Fibroblast of skin of left biceps (primary cell): ENCODE measurements at places on chromosomes 4 and X.

DNA sequence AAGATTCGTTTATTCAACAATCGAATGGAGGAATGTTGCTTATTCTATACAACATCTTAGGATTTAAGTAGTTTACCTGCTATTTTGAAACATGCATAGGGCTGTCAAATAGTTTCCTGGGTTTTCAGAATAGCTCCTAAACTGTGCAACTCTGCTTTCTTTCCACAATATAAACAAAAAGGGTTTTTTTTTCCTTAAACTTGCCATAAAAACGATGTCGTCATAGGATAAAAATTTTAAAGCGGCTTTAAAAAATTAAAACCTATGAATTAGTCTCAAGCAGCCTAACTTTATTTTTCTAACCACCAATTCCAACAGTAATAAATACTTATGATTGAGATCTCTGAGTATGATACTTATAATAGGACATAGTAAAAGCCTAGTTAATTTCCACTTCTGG, 21.6 kb upstream of the STIM2 start:
- DNase-seq, result no peak

- DNase-seq, result no peak
Measured at GRCh38 chr4:1996866-1997611, 11.7 kb downstream of the NELFA start.

- no peak for DNase-seq
Measured at GRCh38 chr4:138673053-138673452, 342.5 kb upstream of the NOCT start.

GRCh38 chrX:41559235-41560052, 112.3 kb downstream of the NYX start:
- DNase-seq, result peak; percentile 49

DNA sequence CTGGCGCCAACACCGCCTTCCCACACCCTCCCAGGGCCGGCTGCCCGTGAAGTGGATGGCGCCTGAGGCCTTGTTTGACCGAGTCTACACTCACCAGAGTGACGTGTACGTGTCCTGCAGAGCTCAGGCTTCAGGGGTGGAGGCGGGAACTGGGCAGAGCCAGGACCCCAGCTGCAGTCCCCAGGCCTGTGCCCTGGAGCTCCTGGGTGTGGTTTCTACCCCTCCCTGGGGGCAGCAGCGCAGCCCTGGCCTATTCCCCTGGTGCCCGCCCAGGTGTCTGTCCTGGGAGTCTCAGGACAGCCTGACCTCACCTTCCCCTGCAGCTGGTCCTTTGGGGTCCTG, 13.1 kb downstream of the FGFR3 start:
- DNase-seq, result no peak

GRCh38 chr4:128513664-128514484, 226.3 kb upstream of the PGRMC2 start:
- DNase-seq, result no peak

DNA sequence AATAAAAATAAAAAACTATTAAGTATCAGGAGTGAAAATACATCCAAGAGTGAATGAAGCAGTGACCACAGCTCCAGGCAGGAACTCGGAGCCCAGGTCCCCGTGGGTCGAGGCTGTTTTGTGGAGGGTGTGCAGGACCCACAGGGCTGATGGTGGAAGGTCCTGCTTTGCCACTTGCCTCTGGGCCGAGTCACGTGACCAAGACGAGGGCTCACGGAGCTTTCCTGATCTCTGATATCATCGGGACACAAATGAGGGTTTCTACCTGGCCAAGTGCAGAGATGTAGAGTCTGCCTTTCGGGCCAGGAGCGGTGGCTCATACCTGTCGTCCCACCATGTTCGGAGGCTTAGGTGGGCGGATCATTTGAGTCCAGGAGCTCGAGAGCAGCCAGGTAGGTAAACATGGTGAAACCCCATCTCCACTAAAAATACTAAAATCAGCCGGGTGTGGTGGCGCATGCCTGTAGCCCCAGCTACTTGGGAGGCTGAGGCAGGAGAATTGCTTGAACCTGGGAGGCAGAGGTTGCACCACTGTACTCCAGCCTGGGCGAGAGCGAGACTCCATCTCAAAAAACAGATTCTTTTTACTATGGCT, 7.2 kb downstream of the SLC25A6 start:
- no peak for DNase-seq

DNA sequence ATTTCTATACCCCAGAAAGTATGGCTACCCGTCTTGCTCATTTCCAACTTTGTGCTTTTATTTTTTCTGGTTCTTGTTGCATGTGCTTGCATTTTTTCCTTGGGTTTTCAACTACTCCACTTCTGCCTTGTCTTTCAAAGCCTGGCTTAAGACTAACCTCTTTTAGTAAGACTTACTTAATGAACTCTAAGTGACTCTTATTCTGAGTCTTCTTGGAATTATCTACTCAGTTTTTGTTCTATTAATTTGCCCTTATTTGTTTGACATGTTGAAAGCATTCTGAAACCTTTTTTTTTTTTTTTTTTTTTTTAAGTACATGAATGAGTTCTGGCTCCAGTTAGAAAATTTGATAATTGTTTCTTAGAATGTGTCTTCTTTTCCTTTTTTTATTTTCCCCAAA, 74.8 kb downstream of the SLIT2 start:
- no peak for DNase-seq

- DNase-seq, result no peak
Measured at GRCh38 chr4:66930206-66930605, 615.1 kb downstream of the CENPC start.

DNA sequence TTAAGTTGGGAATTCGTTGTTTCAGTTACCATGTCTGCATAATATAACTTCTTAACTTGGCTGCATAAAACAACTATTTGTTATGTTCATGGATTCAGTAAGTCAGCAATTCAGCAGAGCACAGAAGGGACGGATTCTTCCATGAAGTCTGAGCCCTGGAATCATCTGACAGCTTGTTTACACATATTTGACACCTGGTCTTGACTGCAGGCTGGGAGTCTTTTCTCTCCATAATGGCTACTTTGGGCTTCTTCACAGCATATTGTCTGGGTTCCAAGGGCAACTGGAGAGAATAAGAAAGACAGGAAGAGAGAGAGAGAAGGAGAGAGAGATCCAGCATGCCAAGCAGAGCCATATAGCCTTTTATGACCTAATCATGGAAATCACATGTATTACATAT, 23.1 kb downstream of the CENPC start:
- DNase-seq, result no peak

- DNase-seq, result no peak
Measured at GRCh38 chr4:5045097-5045496, 6.2 kb upstream of the STK32B start.

DNA sequence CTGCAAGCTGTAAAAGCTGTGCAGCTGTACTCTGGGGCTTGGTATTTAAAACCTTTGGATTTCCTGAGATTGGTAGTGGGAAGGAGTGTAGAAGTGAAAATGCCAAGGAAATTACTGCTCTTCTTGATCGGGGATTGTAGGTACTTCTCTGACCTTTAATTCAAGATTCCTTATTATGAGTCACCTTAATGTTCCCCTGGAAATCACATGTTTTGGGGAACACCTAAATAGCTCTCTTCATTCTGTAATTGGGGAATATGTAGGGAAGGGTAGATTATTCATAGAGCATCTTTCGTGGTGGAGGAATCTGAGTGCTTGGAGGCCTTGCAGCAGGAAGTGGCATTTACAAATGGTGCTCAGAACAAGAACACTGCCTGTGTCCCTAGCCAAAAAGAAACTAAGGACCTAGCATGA, 137.8 kb downstream of the UCHL1 start:
- DNase-seq, result no peak

DNA sequence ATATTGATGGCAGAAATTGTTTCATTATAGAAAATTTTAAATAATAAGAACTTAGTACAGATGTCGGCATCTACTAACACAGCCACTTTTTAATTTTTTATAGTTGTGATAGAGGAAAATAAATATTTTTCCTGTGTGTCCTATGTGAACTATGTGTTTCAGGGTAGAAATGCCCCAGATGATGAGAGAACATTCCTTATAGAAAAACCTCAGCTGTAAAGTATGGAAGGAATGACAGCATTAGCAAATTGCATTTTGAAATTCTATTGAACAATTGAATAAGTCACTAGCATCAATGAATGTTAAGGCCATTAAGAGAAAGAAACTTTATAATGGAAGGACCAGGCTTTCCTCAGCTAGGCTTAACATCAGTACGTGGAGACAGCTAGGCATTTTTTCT, 149.2 kb downstream of the CFAP299 start:
- peak; percentile 16 for DNase-seq

- no peak for DNase-seq
Measured at GRCh38 chr4:26368685-26369084, 47.9 kb downstream of the RBPJ start.

DNA sequence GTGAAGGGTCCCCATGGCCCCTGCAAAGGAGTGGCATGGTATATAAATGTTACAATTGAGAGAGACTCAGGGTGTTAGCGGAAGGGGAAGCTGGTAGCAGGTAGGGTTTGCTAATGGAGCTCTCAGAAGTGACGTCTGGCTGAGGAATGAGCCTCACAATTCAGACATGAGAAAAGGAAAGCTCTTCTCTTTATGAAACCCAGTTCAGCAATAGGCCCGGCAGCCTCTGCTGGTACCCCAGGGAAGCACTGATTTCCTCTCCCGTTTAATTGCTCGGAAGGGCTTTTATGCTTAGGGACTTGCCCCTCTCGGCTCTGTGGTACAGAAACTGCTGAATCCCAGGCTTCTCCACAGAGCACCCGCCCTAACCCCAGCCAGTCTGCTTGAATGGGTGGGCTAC, 19.4 kb upstream of the AFAP1 start:
- DNase-seq, result no peak

DNA sequence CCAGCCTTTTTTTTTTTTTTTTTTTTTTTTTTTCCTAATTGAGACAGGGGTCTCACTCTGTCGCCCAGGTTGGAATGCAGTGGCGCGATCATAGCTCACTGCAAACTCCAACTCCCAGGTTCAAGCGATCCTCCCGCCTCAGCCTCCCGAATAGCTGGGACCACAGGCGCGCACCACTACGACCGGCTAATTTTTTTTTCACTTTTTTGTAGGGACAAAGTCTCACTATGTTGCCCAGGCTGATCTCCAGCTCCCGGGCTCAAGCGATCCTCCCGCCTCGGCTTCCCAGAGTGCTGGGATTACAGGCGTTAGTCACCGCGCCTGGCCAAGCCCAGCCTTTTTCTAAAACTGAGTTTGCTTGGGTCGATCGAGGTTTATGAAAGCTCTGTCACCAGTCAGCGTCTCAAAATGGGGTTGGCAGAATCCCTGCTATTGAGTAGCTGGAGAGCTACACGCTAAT, 1.3 kb upstream of the OTUD5 start:
- DNase-seq, result no peak

DNA sequence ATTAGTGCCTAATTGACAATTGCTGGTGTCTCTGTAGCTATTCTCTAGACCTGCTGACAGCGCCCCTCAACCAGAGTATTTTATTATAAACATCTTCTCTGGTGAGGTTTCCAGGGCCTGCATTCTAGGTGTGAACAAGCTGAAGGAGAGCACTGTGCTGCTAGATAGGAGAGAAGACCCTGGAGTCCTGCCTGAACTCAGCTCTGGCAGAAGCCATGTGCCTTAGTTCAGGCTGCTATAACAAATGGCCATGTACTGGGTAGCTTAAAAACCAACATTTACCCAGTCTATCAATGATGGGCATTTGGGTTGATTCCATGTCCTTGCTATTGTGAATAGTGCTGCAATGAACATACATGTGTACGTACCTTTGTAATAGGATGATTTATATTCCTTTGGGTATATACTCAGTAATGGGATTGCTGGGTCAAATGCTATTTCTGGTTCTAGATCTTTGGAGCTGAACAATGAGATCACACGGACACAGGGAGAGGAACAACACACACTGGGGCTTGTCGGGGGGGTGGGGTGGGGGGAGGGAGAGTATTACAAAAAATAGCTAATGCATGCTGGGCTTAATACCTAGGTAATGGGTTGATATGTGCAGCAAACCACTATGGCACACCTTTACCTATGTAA, 185.5 kb upstream of the CPEB2 start:
- DNase-seq, result no peak

DNA sequence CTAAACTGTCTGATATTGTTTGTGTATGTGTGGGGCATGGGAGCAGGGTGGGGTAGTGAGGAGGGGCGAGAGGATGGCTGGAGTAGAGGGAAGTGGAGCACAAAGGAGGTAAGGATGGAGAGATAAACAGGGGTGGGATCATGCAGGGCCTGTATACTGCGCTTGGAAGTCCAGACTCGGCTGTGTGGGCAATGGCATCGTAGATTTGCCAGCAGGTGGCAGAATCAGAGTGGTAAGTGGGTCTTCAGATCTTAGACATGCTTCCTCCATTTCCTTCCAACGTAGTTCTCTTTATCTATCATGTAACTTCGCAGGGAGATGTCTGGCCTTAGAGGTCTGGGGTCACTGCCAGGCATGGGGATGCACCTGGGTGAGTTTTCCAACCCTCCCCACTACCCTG, 155.5 kb downstream of the PDGFRA start:
- peak; percentile 13 for DNase-seq

DNA sequence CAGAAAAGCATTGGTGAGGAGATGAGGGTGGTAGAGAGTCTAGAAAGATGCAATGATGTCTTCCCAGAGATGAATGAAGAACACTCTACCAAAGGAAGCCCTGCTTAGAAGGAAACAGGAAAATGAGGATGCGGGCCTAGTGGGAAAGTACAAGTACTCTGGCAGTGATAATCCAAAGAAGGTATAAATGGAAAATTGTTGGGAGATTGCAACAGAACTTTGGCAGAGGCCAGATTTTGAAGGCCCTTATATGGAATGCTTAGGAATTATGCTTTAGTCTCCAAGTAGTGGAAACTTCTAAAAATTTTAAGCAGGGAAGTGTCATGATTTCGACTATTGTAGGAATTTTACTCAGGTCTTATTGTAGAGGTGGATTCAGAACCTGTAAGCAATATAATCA, 11.0 kb downstream of the ARSJ start:
- DNase-seq, result no peak

GRCh38 chrX:20270562-20270890, 3.8 kb upstream of the RPS6KA3 start:
- DNase-seq, result no peak

- DNase-seq, result no peak
Measured at GRCh38 chr4:81130569-81130968, 84.5 kb downstream of the PRKG2 start.

- peak; percentile 42 for DNase-seq
Measured at GRCh38 chrX:115584696-115585095, 23.7 kb downstream of the PLS3 start.

GRCh38 chr4:158859661-158860060, 90.8 kb downstream of the FNIP2 start:
- no peak for DNase-seq

- no peak for DNase-seq
Measured at GRCh38 chr4:97072666-97073065, 1070.6 kb downstream of the STPG2 start.

- no peak for DNase-seq
Measured at GRCh38 chr4:22897520-22898108, 204.9 kb downstream of the GBA3 start.
